ENCODE measurements at places on chromosomes 2 and 18.

- no peak for DNase-seq
Observed at GRCh38 chr2:130870779-130871178, 34.1 kb downstream of the ARHGEF4 start.

DNA sequence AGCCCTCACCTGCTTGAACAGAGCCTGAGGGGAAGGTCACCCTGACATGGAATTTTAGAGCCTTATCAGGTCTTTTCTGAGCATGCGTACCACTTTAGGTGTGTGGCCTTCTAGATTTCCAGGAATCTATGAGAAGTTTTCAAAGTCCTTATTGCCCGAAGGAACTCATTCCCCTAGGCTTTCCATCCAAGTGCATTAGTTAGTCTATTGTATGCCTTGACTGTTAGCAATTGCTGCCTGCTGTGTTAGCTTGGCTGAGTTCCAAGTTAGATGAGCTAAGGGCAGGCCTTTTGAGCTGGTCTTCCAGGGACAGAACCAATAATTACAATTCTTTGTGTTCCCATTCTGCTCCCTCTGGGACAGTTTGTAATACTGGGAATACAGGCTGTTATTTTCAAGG, 30.8 kb upstream of the PUM2 start:
- DNase-seq, result no peak

DNA sequence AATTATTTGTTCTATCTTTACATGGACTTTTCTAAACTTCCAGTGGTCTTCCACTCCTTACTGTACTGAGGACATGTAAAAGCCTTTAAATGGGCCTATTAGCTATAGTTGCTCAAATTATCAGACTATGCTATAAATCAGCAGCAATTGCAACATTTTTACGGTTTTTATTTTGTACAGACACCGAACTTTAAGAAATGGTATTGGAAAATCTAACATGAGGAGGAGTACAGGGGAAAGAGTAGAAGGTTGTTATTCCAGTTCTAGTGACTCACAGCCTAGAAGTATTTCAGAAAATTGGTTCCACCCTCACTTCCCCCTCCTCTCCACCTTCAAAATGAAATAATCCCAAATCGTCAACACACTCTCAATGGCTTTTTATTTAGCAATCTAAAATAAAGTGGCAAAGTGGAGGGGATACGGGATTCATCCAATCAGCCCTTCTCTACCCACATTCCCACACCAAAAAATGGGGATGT, 1.1 kb downstream of the NCKAP1 start:
- peak; percentile 16 for DNase-seq

GRCh38 chr2:208406474-208407451, at the start of gene PTH2R:
TSS of gene PTH2R (plus strand) at chr2:208406792. CDS start at chr2:208407044, 252 bp downstream.
- no peak for DNase-seq

DNA sequence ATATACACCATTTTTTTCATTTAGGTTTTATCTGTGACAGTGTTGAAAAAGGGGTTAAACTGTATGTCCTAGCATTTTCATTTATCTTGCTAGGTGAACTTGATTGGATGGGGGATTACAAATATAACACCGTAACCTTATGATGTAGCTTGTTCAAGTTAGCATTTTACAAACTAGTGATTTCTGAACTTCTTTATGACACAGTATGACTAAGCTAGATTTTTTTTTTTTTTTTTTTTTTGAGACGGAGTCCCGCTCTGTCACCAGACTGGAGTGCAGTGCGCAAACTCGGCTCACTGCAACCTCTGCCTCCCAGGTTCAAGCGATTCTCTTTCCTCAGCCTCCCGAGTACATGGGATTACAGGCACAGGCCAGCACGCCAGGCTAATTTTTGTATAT, 47.1 kb downstream of the KCMF1 start:
- no peak for DNase-seq
